ENCODE measurements at places on chromosomes 16 and 17.

DNA sequence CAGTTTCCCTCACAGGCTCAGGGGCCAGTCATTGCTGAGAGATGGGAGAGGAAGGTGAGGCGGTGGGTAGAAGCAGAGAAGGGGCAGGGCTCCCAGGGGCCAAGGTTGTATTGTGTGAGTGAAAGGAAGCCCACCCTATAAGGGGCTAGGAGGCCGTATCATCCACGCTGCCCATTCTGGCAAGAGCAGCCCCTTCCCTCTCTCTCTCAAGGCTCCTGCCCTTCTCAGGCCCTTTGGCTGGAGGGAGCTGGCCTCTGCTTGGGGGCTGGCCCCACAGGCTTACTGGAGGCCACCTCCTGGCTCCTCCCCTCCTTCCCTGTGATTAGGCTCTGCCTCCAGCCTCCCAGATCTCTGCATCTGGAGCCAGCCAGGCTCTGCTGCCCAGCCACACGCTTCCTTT lies 7.6 kb downstream of the TBKBP1 start:
- no peak for DNase-seq

DNA sequence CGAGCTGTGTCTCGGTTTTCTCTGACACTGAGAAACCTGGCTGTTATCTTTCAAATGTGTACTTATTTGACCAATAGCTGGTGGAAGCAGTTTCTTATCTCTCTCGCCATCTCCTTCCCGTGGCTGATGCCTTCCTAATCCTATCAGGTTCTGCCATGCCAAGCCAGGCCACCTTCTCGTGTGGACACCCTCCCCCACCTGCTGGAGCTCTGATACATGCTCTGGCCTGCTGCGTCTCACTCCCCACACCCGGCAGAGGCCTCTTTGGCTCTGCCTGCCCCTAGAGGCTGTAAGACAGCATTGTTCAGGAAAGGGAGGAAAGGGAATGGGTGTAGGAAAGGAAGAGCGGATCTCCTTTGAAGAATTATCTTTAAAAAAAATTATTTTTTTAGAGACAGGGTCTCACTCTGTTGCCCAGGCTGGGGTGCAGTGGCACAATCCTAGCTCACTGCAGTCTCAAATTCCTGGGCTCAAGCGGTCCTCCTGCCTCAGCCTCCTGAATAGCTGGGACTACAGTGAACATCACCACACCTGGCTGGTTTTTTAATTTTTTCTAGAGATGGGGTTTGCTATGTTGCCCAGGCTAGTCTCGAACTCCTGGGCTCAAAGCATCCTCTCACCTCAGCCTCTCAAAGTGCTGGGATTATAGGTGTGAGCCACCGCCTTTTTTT lies 7.5 kb upstream of the ARMC5 start:
- peak; percentile 68 for DNase-seq

- no peak for DNase-seq
These were observed 21.5 kb upstream of the EEF2K start for GRCh38 chr16:22184615-22184968.

DNA sequence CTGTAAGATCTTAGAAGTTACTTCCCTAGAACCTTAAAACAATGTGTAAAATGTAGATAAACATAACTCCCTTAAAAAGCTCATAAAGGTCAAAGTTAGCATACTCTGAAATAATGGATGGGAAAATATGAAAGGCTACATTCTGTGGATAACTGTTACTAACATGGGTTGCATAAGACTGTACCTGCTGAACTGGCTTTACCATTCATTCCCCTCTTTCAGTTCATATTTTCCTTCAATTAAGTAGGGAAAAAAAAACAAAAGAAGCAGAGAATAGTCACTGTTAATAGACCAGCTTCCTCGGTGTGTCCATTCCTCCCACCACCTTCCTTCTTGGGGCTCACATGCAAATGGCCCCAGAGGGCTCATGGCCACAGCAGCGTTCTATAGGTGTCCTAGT lies 7.5 kb upstream of the MEIOB start:
- no peak for DNase-seq

DNA sequence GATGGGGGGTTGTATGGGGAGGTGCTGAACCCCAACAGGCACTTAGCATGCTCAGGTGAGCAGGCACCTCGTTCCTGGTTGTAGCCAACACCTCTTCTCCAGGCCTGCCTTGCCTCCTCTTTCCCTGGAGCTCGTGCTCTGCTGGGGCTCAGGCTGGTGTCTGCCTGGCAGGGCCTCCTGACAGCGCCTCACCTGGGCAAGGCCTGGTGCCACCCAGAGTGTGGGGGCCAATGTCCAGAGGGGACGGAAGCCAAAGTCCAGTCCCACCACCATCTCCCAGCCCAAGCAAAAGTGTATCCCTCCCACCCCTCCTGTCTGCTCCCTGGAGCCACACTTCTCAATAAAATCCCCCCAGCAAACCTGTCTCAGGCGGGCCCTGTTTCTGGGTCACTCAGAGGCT lies 304.2 kb upstream of the TNRC6C start:
- DNase-seq, result no peak

DNA sequence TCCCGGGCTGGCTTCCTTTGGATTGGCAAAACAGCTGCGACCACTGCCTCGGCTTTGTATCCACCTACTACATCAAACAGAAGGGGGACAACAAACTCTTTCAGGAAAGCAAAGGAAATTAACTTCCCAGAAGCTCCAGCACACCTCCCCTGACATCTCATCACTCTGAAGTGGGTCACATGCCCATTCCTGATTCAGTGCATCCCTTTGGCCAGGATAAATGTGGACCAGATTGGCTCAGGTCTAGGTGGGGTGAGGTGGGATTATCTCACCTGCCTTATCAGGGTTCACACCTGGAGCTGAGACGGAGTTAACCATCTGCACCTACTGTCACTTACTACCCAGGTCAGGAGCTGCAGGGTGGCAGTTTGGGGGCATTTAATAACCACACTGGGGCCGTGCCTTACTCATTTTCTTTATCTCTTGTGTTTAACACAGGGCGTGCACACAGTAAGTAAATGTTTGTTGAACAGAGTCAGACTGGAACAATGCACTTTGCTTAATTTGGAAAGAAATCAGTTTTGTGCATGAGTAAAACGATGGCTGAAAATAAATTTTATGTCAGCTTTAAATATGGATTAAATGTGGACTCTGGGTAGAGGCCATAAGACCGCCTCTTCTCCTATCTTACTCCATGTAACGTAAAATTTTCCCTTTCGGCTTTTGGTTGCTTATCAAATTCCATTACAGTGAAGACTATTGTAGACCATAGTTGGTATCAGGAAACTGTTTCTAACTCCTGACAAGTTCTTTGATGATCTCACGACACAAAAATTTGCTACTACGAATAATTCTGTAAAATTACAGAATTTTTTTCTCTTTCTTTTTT lies 36.0 kb downstream of the IQCK start:
- DNase-seq, result peak; percentile 46
